Activated CD4-positive, alpha-beta T cell treated with anti-CD3 and anti-CD28 coated beads, Interleukin-2, amount 50 U/mL, for 4 hours (primary cell): ENCODE measurements at places on chromosomes 2 and 18.

- DNase-seq, result no peak
These were observed 747.9 kb downstream of the SOCS6 start for GRCh38 chr18:71036783-71037182.

DNA sequence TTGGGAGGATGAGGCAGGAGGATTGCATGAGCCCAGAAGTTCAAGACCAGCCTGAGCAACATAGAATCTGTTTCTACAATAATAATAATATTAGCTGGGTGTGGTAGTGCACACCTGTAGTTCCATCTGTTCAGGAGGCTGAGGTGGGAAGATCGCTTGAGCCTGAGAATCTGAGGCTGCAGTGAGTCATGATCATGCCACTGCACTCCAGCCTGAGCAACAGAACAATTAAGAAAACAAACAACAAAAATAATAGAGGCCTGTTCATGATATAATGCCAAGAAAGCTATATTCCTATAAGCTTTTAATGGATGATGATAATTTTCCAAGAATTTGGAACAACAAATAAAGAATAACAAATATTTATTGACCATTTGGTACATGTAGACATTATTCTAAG lies 6.9 kb upstream of the CCBE1 start:
- no peak for DNase-seq

DNA sequence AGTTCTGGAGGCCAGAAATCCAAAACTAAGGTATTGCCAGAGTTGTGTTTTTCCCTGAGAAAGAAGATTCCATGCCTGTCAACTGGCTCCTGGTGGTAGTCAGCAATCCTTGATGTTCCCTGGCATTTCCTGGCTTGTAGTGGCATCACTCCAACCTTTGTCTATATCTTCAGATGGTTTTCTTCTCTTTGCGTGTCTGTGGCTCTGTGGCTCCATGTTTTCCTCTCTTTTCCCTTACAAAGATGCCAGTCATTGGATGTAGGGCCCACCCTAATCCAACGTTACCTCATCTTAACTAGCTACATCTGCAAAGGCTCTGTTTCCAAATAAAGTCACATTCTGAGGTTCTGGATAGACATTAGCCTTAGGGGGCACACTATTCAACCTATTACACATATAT lies 41.8 kb downstream of the SLC14A1 start:
- no peak for DNase-seq

- no peak for DNase-seq
These were observed 85.7 kb downstream of the PXDN start for GRCh38 chr2:1658394-1659151.

GRCh38 chr2:84038866-84039265 lies 420.2 kb downstream of the SUCLG1 start:
- DNase-seq, result no peak

DNA sequence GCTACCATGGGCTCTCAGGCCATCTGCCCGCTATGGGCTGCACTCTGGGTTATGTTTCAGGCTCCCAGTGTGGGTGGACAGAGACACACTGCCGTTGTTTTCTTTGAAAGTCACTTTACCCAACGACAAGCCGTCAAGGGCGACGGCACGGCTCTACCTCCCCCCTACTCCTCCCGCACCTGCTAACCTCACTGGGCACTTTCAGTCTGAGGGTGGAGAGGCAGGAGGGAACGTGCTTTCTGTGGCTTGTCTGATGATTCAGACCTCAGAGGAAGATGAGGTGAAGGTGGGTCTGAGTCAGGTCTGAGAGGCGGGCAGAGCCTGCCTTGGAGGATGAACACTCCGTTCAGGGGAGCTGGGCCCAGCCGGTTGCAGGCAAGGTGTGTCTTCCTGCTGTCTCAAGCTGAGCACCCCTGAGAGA lies 147.6 kb upstream of the HDAC4 start:
- peak; percentile 49 for DNase-seq

- no peak for DNase-seq
These were observed 962 bp downstream of the TANK start for GRCh38 chr2:161161074-161161706.

DNA sequence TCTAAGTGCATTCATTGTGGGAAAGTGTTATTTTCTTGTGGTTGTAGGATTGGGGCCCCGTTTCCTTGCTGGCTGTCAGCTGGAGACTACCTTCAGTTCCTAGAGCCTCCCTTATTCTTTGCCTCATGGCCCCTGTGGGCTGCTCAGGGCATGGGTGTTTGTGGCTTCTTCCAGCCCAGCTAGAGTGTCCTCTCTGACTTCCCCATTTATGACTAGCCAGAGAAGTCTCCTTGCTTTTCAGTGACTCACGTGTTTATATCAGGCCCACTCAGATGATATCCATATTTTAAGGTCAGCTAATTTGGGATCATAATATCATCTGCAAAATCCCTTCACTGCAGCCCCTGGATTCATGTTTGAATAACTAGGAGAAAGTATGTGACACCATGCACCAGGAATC lies 62.8 kb downstream of the DTNA start:
- DNase-seq, result no peak

DNA sequence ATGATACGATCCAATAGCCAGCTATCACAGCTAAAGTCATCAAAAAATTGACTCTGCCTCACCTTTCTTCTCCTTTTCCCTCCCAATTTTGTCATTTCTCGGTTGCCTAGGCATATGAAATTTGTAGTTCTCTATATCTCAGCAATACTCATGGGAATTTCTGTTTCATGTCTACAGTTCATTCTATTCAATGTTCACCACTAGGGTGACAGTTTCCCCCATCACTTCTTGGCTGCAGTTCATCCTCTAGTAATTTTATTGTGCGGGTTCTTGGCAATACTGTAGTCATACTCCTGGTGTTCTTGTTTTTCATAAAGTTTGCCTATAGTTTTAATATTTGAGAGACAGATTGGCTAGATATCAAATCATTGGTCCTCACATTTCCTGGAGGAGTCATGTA lies 872.2 kb upstream of the ID2 start:
- no peak for DNase-seq

DNA sequence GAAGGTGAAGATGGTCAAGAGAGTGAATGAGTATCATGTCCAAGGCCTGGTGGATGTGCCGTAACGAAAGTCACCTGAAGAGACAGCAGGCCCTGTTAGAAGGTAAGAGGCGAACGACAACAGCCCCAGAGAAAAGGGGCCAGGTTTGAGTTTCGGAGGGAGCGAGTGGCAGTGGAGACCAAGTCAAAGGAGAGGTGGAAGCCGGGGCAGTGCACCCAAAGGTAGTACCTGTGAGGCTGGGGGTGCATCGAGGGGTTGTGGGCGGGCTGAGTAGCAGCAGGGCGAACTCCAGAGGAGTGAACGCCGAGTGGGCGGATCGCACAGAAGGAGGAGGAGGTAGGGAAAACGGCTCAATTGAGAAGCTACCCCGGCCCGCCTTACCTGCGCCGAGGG lies 358 bp downstream of the USP37 start:
- peak; percentile 73 for DNase-seq

- DNase-seq, result no peak
These were observed 16.8 kb upstream of the NEUROD1 start for GRCh38 chr2:181697126-181697525.

DNA sequence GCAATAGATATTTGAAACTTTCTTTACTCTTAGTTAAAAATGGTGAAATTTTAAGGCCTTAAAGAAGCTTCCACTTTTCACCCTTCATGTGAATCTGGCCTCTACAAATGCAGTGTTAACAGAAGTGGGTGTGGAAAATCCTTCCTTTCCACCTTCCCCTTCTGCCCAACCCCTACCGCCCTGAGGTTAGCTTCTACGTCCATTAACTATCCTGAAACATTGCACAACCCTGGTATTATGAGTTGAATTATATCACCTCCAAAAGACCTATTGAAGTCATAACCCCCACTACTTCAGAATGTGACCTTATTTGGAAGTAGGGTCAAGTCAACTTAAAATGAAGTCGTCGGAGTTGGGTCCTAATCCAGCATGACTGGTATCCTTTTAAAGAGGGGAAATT lies 80.8 kb upstream of the ACSL3 start:
- DNase-seq, result no peak

- no peak for DNase-seq
These were observed 126.1 kb downstream of the TTN start for GRCh38 chr2:178681081-178681480.

GRCh38 chr2:167264380-167264779 lies 376.1 kb downstream of the XIRP2 start:
- no peak for DNase-seq

GRCh38 chr18:907885-908757 lies 3.5 kb downstream of the ADCYAP1 start:
- no peak for DNase-seq

GRCh38 chr2:237434866-237435311 lies 20.9 kb upstream of the COL6A3 start:
- peak; percentile 86 for DNase-seq

- DNase-seq, result no peak
These were observed 37.8 kb downstream of the GATA6 start for GRCh38 chr18:22207021-22207758.

GRCh38 chr2:238381341-238382115 lies 45.2 kb upstream of the ASB1 start:
- no peak for DNase-seq

- DNase-seq, result no peak
These were observed 26.2 kb downstream of the FER1L5 start for GRCh38 chr2:96668771-96669170.

- no peak for DNase-seq
These were observed 291.8 kb downstream of the ICOS start for GRCh38 chr2:204228169-204228886.

- no peak for DNase-seq
These were observed 35.7 kb downstream of the ODC1 start for GRCh38 chr2:10412380-10412779.

DNA sequence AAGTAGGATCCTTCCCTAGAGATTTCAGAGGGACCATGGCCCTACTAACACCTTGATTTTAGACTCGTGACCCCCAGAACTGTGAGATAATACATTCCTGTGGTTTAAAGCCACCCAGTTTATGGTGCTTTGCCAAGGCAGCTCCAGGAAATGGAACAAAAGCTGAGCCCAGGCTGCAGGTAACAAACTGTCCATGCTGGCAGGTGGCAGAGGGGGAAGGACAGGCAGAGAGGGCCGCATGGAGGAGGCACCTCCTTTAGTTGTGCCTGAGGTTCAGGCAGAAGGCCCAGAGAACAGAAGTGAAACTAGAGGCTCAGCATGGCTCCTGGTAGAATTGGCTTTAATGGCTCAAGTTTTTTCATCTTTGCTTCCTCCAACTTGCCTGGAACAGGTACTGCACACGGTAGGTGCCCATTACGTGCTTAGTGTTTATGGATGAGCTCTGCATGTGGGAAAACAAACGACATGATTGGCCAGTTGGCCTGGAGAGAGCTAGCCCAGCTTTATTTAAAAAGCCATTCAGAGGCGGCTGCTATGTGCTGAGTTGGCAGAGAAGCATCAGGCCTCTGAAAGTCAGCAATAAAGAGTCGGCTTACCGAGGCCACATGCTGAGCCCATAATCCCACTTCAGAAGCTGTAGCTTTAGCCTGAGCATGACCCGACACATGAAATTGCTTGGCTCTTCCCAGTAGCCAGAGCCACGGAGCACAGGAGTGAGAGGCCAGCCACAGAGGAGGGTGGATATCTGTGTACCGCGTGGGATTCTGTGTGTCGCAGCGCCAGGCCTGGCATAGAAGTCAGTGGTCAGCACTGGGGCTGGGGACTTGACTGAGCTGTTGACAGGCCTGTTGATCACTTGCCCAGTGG lies 36.5 kb downstream of the HS1BP3 start:
- no peak for DNase-seq

DNA sequence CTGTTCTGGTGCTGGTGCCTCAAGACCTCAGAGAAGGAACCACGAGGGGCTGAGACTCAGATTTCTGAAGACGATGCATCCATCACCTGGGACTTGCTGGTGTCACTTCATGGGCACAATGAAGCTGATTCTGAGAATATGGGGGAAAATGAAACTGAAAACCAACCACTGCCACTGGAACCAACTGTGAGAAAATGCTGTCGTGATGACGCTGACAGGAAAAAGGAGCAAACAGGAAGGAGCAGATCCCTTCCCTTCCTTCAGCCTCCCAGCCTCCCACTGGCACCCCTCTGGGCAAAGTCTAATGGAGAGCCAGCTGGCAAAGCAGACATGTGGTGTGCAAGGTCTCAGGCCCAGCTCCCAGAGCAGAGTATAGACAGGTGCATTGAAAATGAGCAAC lies 109.7 kb downstream of the FOXI3 start:
- no peak for DNase-seq

DNA sequence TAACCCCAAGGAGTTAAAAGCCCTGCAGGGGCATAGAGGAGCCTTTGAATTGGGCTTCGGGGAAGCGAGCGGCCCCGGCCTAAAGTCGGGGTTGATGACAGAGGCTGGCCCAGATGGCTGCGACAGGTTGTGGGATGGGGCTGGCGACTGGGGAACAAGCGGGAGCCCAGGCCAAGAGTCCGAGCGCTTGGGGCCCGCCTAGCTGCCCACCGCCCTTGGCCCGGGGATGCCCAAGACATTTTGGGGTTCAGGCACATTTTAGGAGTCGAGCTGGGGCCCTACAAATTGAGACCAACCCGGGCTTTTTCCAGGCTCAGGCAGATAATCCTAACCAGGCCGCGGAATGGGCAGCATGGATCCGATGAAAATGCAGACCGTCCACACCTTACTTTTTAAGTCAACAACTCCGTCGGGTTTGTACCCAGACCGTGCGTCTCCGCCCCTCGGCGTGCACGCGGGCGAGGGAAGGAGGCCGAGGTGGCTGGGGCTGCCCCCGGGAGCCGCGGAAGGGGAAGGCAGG lies 507 bp downstream of the RTKN start:
- no peak for DNase-seq

GRCh38 chr2:239443666-239444567 lies 43.1 kb upstream of the HDAC4 start:
- no peak for DNase-seq

DNA sequence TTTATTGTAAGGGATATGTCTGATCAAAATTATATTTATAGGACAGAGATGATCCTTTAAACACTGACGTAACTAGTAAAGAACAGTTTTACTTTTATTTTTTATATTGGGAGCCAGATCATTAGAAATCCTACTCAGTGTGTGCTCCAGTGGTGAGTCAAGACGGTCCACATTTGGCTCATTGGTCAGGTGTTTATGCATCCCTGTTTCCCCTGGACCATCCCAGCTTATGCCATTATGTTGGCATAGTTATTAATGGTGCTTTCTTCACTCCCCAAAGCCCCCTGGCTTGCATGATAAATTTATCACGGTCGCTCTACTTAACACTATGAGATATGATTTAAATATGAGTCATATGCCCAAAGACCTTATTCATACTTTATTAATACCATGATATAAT lies 293.4 kb downstream of the XIRP2 start:
- no peak for DNase-seq

- no peak for DNase-seq
These were observed 143.5 kb downstream of the CELF4 start for GRCh38 chr18:37422116-37422515.
